T-helper 17 cell (primary cell): ENCODE measurements at places on chromosomes 7 and 10. TPM values are rescaled to one million over a fixed set of nuclear protein-coding genes. Genes with fewer than 3 reads are reported as not detected.

- no peak overlapping the region for H3K4me3 ChIP-seq
- DNase-seq, result no peak
- H3K36me3 ChIP-seq, result no peaks in the 10 kb centered on the region
- H3K27ac ChIP-seq, result no peak overlapping the region
- no peaks in the 10 kb centered on the region for H3K27me3 ChIP-seq
Measured at GRCh38 chr10:53003094-53003493, 230.5 kb upstream of the MBL2 start.

The OGDHL gene
- total RNA-seq, result not detected

DNA sequence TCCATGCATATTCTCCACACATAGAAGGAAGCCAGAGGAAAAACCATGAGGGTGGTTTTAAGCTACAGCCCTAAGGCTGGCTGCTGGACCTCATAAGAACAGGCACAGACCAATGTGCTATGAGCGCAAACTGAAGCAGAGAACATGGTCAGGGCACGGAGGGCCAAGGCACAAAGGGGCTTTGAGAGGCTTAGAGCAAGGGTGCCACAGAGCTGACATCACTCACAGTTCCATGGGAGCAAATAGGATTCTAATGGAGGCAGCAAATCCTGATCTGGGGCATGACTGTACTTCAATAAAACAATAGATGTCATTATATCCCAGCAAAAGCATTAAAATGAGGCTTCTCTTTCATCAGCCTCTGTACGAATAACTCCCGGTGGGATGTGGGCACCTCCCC, 162.4 kb downstream of the COBL start:
- no peak overlapping the region for H3K4me3 ChIP-seq
- peaks cover 70% of the 10 kb centered on the region for H3K27me3 ChIP-seq
- no peaks in the 10 kb centered on the region for H3K4me1 ChIP-seq
- no peak for DNase-seq
- H3K36me3 ChIP-seq, result no peaks in the 10 kb centered on the region
- H3K27ac ChIP-seq, result no peak overlapping the region

The OR6V1 gene
- not detected for total RNA-seq

DNA sequence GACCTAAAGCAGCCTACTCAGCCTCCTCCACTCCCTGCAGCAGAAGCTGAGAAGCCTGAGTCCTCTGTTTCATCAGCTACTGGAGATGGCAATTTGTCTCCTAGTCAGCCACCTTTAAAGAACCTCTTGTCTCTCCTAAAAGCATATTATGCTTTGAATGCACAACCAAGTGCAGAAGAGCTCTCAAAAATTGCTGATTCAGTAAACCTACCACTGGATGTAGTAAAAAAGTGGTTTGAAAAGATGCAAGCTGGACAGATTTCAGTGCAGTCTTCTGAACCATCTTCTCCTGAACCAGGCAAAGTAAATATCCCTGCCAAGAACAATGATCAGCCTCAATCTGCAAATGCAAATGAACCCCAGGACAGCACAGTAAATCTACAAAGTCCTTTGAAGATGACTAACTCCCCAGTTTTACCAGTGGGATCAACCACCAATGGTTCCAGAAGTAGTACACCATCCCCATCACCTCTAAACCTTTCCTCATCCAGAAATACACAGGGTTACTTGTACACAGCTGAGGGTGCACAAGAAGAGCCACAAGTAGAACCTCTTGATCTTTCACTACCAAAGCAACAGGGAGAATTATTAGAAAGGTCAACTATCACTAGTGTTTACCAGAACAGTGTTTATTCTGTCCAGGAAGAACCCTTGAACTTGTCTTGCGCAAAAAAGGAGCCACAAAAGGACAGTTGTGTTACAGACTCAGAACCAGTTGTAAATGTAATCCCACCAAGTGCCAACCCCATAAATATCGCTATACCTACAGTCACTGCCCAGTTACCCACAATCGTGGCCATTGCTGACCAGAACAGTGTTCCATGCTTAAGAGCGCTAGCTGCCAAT, 202.2 kb downstream of the ZEB1 start:
- no peaks in the 10 kb centered on the region for H3K27me3 ChIP-seq
- no peak for DNase-seq
- H3K27ac ChIP-seq, result no peak overlapping the region
- no peak overlapping the region for H3K4me3 ChIP-seq
- H3K4me1 ChIP-seq, result peaks cover 3% of the 10 kb centered on the region

GRCh38 chr7:15757041-15758000, 70.8 kb upstream of the MEOX2 start:
- DNase-seq, result no peak
- H3K27ac ChIP-seq, result no peak overlapping the region
- H3K27me3 ChIP-seq, result no peaks in the 10 kb centered on the region
- H3K4me3 ChIP-seq, result no peak overlapping the region
- no peaks in the 10 kb centered on the region for H3K4me1 ChIP-seq
- H3K36me3 ChIP-seq, result no peaks in the 10 kb centered on the region

The SSC4D gene
- not detected for total RNA-seq

GRCh38 chr7:116736927-116737715, 65.1 kb downstream of the MET start:
- H3K27ac ChIP-seq, result no peak overlapping the region
- H3K4me3 ChIP-seq, result no peak overlapping the region
- no peak for DNase-seq
- H3K27me3 ChIP-seq, result peaks cover 59% of the 10 kb centered on the region

DNA sequence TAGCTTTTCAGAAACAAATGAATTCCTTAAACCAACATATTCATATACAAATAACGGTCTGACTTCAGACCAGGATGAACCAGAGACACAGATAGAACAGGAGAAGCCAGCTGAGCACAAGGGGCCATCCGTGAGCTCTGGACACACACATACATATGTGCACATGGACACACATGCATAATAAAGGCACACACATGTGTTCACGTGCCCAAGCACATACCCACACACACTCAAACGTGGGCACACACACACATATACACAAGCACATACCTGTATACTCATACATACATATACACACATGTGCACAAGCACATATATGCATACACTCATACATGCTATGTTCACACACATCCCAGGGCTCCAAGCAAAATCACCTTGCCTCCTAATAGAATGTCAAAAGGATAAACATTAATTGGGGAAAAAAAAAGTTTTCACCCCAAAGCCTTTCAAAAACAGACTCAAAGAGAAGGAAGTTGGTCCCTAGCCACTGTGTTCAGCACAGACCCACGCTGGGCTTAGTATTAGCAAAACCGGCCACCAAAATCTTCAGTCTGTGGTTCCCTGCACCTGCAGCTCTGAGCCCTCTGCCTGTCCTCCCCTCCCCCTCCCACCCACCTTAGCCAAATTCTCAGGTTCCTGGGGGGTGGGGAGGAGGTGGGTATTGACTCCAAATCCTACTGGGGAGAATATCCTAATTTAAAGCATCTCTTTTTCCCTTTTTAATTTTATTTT, 100.4 kb upstream of the MACROH2A2 start:
- H3K27me3 ChIP-seq, result peaks cover 55% of the 10 kb centered on the region
- no peak for DNase-seq
- peaks cover 3% of the 10 kb centered on the region for H3K4me1 ChIP-seq
- no peak overlapping the region for H3K27ac ChIP-seq
- H3K4me3 ChIP-seq, result no peak overlapping the region

The MMS19 gene
- 71.2 TPM for total RNA-seq

The NUTM2E gene
- 0.44 TPM for total RNA-seq

- H3K36me3 ChIP-seq, result no peaks in the 10 kb centered on the region
- no peak overlapping the region for H3K27ac ChIP-seq
- H3K27me3 ChIP-seq, result no peaks in the 10 kb centered on the region
- no peak overlapping the region for H3K4me3 ChIP-seq
Measured at GRCh38 chr10:62230344-62231121, 38.1 kb downstream of the RTKN2 start.

The GUSB gene
- 48.2 TPM for total RNA-seq

The MMD2 gene
- not detected for total RNA-seq

GRCh38 chr10:79149662-79150443, 81.1 kb downstream of the ZMIZ1 start:
- no peak overlapping the region for H3K4me3 ChIP-seq
- peaks cover 33% of the 10 kb centered on the region for H3K4me1 ChIP-seq
- no peaks in the 10 kb centered on the region for H3K27me3 ChIP-seq
- H3K36me3 ChIP-seq, result no peaks in the 10 kb centered on the region

DNA sequence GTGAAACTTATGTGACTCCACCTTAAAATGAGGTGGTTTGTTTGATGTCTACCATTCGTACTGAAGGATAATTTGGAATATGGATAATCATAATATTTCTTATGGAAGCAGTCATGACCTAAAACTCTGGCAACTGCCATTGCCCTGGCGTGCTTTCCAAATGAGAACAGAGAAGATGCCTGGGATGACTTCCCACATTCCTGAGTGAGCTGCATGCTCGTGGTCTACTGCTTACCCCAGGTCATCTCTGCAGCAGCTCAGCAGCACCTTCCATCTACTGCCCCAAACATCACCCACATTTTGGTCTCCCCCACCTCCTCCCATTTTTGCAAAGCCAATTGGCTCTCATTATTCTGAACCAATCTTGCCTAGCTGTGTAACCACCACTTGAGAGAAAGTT, 40.1 kb downstream of the LYZL1 start:
- H3K36me3 ChIP-seq, result no peaks in the 10 kb centered on the region
- no peak overlapping the region for H3K4me3 ChIP-seq
- no peak for DNase-seq
- no peak overlapping the region for H3K27ac ChIP-seq
- no peaks in the 10 kb centered on the region for H3K4me1 ChIP-seq
- H3K27me3 ChIP-seq, result peaks cover 50% of the 10 kb centered on the region

DNA sequence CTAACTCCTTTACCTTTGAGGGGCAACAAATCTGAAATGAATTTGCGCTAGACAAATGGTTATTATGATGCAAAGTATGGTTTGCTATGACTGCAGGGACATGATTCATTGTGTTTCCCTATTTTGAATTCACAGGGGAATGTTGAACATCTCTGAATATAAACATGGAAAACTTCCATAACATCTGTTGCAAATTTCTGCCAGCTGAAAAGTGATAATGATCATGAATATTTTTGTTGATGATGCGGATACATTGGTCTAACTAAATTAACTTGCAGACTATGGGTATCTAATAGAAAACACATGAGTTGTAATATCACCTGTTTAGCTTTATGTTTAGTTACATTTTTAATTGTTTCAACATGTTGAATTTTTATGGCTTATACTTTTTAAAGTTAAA, 1325.5 kb downstream of the REEP3 start:
- no peak overlapping the region for H3K4me3 ChIP-seq
- H3K27ac ChIP-seq, result no peak overlapping the region
- DNase-seq, result no peak

DNA sequence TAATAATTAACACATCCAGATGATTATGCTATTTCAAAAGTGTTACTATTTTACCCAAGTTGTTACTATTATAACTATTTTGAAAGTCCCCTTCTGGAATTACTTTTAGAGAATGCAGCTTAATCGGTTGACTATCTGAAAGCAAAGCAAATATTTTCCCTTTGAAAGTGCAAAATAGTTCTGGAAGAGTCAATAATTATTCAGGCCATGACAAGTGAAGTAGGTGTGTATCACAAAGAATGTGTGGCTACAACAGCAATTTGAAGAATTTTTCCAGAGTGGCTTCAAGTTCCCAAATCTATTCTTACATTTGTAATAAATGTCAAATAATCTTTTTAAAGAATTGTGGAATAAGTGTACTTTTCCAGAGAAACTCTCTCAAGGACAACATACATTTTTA, 42.8 kb downstream of the RNLS start:
- H3K27me3 ChIP-seq, result no peaks in the 10 kb centered on the region
- peaks cover 5% of the 10 kb centered on the region for H3K4me1 ChIP-seq

The ATRNL1 gene
- total RNA-seq, result not detected

DNA sequence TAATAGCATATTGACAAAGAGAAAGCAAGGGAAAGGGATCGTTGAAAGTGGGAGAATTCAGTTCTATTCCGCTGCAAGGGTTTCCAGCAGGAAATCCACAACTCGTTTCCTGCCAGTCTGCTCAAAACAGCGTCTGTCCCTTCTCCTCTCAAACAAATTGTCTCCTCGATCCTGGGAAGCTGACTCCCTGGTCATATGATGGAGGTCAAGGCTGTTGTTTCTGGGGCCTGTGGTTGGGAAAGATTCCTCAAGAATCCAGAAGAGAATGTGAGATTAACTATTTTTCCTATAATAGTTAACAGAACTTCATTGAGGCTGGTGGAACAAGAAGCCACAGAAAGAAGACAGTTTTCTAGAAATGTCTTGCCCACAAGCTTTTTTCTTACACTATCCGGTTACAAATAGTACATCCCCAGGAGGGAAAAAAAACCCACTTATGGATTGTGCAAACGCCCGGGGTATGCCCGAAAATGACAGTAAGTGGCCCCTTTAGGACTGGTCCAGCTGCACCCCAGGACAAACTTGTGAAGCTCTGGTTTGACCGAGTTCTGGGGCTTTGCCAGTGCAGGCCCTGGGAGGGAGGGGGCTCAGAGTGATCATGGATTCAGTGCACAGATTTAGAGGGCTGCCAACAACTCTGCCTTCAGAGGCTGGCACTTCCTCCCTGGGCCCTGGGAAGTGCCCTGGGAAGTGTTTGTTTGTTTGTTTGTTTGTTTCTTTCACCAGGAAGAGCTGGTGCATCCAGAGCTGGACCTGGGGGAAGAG, 49.4 kb upstream of the CTBP2 start:
- no peaks in the 10 kb centered on the region for H3K36me3 ChIP-seq
- peaks cover 19% of the 10 kb centered on the region for H3K27me3 ChIP-seq

DNA sequence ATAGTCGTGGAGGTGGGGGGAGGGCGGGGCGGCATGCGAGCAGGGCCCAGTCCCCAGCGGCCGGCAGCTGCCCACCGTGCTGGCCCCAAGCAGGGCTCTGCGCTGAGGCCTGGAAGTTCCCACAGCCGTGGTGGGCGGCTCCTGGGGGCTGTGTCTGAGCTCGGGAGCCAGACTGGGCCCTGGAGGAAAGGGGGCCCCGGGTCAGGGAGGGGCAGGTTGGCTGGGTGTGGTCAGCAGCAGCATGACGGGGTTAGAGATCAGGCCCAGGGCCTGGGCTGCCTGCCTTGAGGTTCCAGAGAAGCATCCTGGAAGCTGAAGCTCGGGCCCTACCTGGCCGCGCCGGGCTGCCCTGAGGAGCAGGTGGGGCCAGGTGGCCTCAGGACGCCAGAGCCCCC, 22.1 kb downstream of the GET4 start:
- H3K4me3 ChIP-seq, result no peak overlapping the region
- H3K36me3 ChIP-seq, result peaks cover 8% of the 10 kb centered on the region
- peaks cover 3% of the 10 kb centered on the region for H3K4me1 ChIP-seq
- H3K27me3 ChIP-seq, result no peaks in the 10 kb centered on the region

- peaks cover 3% of the 10 kb centered on the region for H3K4me1 ChIP-seq
- H3K4me3 ChIP-seq, result no peak overlapping the region
- no peak for DNase-seq
- no peaks in the 10 kb centered on the region for H3K36me3 ChIP-seq
- H3K27me3 ChIP-seq, result peaks cover 31% of the 10 kb centered on the region
- no peak overlapping the region for H3K27ac ChIP-seq
Measured at GRCh38 chr10:89565180-89565579, 29.8 kb upstream of the SLC16A12 start.
